ENCODE measurements at places on chromosomes 7 and 10. TPM values are rescaled to one million over a fixed set of nuclear protein-coding genes. Genes with fewer than 3 reads are reported as not detected.

The CLRN3 gene
- not detected for total RNA-seq

The NEUROG3 gene
- total RNA-seq: not detected

The PKD2L1 gene
- total RNA-seq: not detected

The NYAP1 gene
- 0.73 TPM for total RNA-seq

The EPHA1 gene
- total RNA-seq: 7.6 TPM

Data from stomach (tissue), 19 donors.